Ovary (tissue), 10 donors: ENCODE measurements at places on chromosomes 6 and 20. TPM values are rescaled to one million over a fixed set of nuclear protein-coding genes. Genes with fewer than 3 reads are reported as not detected.

The TAGAP gene
- 1.9 TPM for total RNA-seq

The RAB44 gene
- not detected for total RNA-seq

The DTD1 gene
- total RNA-seq, result 26.0 TPM

The ETV7 gene
- 2.1 TPM for total RNA-seq

The JPH2 gene
- total RNA-seq, result 2.5 TPM

The MAFB gene
- total RNA-seq, result 8.0 TPM

GRCh38 chr6:79719248-79719960 lies 88.3 kb downstream of the SH3BGRL2 start:
- H3K27me3 ChIP-seq, result no peaks in the 10 kb centered on the region
- no peak for DNase-seq
- no peak overlapping the region for H3K4me3 ChIP-seq

GRCh38 chr20:21656308-21657067 lies 49.0 kb upstream of the PAX1 start:
- no peaks in the 10 kb centered on the region for H3K36me3 ChIP-seq
- no peaks in the 10 kb centered on the region for H3K27me3 ChIP-seq
- H3K27ac ChIP-seq, result no peak overlapping the region
- no peaks in the 10 kb centered on the region for H3K4me1 ChIP-seq
- H3K4me3 ChIP-seq, result no peak overlapping the region
- no peak for DNase-seq

DNA sequence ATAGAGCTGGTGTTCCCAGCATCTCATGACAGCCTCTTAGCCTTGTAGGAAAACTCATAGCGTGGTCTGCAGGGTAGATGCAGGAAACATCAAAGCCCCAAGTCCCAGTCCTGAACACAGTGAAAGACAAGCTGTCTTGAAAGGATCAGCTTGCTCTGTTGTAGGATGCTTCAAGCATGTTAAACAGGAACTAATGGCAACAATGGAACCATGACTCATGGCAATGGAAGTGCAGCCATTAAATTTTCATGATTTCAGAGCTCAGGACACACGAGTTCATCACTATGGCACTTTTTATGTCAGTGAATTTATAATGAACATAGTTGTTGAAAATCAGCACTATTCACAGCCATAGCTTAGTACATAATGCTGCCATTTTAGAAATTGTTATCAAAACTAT lies 367.7 kb downstream of the KIF16B start:
- H3K27me3 ChIP-seq, result no peaks in the 10 kb centered on the region
- no peak overlapping the region for H3K4me3 ChIP-seq
- H3K27ac ChIP-seq, result no peak overlapping the region
- peaks cover 1% of the 10 kb centered on the region for H3K4me1 ChIP-seq
- no peak for DNase-seq

- peak; percentile 85 for DNase-seq
- H3K4me1 ChIP-seq, result peaks cover 3% of the 10 kb centered on the region
- peak overlapping the region; percentile 63 for H3K27ac ChIP-seq
- H3K27me3 ChIP-seq, result no peaks in the 10 kb centered on the region
- no peaks in the 10 kb centered on the region for H3K36me3 ChIP-seq
Observed at GRCh38 chr6:7052443-7053011, 55.2 kb upstream of the RREB1 start.

DNA sequence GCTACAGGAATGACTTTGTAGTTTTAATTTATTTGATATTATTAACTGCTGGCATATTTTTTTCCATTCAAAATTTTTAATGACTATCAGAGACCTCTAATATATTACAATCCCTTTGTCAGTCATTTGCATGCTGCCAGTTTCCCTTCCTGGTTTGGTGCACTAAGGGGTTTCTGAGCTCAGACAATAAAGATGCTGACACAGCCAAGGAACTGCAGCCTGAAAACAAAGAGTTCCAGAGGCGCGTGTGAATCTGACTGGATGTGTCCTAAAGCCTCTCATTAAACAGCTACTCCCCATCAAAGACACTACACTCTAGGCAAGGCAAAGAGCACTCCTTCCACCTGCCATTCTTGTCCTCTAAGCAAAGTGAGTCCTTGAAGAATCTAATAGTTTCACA lies 116.8 kb upstream of the DST start:
- no peak for DNase-seq
- H3K27me3 ChIP-seq, result no peaks in the 10 kb centered on the region
- H3K27ac ChIP-seq, result no peak overlapping the region
- H3K4me3 ChIP-seq, result no peak overlapping the region
- peaks cover 8% of the 10 kb centered on the region for H3K4me1 ChIP-seq

DNA sequence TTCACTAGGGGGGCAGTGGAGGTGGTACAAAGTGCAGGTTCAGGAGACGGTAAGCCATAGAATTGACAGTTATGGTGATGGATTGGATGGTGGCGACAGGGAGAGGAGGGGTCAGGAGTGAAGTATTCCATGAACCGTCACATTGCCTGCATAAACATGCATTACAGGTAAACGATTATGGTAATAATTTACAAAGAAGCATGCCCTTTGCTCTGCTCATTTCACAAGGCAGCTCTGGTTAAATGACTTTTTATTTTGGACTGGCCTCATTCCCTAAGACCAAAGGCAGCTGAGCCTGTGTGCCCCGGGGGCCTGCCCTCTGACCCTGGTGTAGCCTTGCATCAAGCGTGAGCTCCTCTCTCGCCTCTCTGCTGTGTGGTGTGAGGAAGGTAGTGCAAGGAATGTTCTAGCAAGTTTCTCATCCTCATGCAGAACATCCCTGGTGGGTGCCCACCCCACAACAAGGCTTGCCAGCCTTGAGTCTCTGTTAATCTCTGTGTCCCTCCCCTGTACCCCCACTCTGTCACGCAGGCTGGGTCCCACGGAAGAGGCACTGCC lies 59.0 kb downstream of the PPP1R14C start:
- DNase-seq, result no peak
- H3K4me3 ChIP-seq, result no peak overlapping the region
- no peaks in the 10 kb centered on the region for H3K27me3 ChIP-seq
- no peaks in the 10 kb centered on the region for H3K36me3 ChIP-seq

DNA sequence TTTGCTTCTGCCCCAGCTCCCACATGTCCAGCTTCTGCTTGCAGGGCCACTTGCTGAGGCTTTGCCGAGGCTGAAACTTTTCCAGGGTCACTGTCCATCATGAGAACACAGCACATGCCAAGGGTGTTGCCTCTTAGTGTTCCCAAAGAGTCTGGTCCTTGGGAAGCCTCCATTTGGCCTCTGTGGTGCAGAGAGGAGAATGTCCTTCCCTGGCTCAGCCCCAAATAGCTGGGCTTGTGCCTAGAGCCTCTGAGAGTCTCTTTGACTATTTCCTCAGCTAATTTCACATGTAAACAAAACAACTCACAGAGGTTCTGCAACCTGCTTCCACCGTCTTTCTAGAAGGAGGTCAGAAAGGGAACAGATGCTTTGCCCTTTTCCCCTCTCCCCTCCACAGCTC lies 40.4 kb upstream of the RAB23 start:
- H3K36me3 ChIP-seq, result no peaks in the 10 kb centered on the region
- no peak overlapping the region for H3K4me3 ChIP-seq
- H3K27ac ChIP-seq, result no peak overlapping the region
- no peak for DNase-seq
- H3K27me3 ChIP-seq, result no peaks in the 10 kb centered on the region
- peaks cover 6% of the 10 kb centered on the region for H3K4me1 ChIP-seq

- H3K36me3 ChIP-seq, result no peaks in the 10 kb centered on the region
- DNase-seq, result peak; percentile 33
- H3K4me1 ChIP-seq, result peaks cover 30% of the 10 kb centered on the region
- no peak overlapping the region for H3K4me3 ChIP-seq
- no peaks in the 10 kb centered on the region for H3K27me3 ChIP-seq
Observed at GRCh38 chr20:50282592-50283241, 92.1 kb downstream of the CEBPB start.

GRCh38 chr6:35178932-35179832 lies 34.6 kb upstream of the SCUBE3 start:
- DNase-seq, result no peak
- H3K36me3 ChIP-seq, result no peaks in the 10 kb centered on the region
- no peak overlapping the region for H3K27ac ChIP-seq

- DNase-seq, result no peak
- no peaks in the 10 kb centered on the region for H3K36me3 ChIP-seq
- no peak overlapping the region for H3K27ac ChIP-seq
- no peak overlapping the region for H3K4me3 ChIP-seq
Observed at GRCh38 chr20:64239449-64240242, 15.9 kb upstream of the PCMTD2 start.

DNA sequence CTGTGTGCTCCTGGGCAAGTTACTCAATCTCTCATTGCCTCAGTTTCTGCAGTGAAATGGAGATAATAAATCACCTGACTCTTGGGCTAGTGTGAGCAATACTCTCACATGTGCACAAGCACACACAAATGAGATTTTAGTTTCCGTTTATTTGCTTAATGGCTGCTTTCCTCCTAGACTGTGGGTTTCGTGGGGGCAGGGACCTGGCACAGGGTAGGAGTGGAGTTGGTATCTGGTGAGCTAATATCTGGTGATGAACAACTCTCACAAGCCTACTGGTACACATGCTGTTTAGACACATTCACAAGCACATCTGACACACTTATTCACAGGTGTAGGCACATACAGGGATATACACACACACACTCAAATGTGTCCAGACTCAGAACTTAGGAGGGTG lies 73.8 kb downstream of the TOX2 start:
- no peaks in the 10 kb centered on the region for H3K4me1 ChIP-seq
- DNase-seq, result no peak
- no peak overlapping the region for H3K4me3 ChIP-seq

DNA sequence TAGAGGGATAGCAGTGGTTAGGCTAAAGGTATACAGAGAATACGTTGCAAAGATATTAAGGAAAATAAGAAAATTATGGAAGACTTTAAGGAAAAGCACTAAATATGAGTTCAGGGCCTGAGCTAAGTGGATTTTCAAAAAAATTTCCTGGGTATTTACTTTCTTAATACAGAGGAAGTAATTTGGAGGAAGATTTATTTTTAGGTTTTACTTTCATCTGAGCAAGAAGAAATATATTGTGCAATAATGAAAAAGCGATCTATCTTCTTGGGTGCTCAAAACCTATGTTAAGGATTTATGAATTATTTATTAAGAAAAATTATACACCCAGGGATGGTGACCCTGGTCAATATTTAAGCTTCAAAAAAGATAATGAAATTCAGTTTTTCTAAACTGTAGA lies 224.7 kb downstream of the PLCB1 start:
- no peaks in the 10 kb centered on the region for H3K27me3 ChIP-seq
- H3K4me3 ChIP-seq, result no peak overlapping the region
- no peak for DNase-seq
- H3K36me3 ChIP-seq, result no peaks in the 10 kb centered on the region
- H3K4me1 ChIP-seq, result no peaks in the 10 kb centered on the region
